Stimulated activated CD8-positive, alpha-beta memory T cell treated with anti-CD3 and anti-CD28 coated beads, Interleukin-7, amount 100 ng/mL, for 1 hour (primary cell): ENCODE measurements at places on chromosomes 1 and 21.

GRCh38 chr1:221072214-221072613, 193.0 kb downstream of the HLX start:
- no peak for DNase-seq

DNA sequence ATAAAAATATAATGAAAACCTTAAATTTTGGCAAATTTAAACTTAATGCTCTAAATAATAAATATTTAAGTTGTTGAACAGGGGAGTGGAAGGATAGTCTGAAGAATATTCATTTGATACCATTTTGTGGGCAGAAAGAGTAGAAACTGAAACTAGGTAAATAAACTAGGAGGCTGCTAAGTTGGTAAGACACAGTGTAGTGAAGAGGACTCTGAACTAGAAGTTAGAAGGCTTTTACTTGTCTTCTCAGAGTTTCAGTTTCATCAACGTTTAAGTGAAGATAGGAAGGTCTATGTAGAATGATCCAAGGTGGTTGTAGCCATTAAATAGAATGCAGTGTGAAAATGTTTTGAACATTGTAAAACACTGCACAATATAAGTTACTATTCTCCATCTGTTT, 516.9 kb downstream of the AMY1C start:
- no peak for DNase-seq

- no peak for DNase-seq
Measured at GRCh38 chr1:56376188-56376984, 203.0 kb downstream of the PLPP3 start.

DNA sequence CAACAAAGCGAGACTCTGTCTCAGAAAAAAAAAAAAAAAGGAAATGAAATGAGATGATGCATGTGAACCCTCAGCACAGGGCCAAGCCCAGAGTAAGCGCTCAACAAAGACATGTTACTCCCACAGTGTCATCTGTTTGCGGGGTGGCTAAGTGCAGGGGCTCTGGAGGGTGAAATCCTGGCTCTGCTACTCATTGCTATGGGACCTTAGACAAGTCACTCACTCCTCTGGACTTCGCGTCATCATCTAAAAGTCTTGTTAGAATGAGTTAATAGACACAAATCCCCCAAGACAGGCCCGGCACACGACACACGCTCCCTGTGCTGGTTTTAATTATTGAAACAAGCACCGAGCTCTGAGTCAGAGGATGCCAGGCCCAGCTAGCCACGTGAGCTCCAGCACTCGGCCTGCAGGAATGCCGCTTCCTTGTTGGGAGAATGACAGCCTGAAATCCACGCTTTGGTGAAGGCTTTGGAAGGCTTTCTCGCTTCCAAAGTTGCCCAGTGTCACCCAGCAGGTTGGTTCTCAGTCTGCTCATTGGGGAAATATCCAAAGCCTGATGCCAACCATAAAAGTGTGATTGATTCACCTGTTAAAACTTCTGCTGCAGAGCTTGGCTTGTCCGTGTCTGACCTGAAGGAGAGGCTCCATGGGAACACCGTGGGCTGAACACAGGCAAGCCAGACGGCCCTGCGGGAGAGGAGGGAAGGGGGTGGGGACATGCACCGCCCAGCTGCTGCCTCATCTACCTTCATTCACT, 36.7 kb upstream of the TARDBP start:
- no peak for DNase-seq

DNA sequence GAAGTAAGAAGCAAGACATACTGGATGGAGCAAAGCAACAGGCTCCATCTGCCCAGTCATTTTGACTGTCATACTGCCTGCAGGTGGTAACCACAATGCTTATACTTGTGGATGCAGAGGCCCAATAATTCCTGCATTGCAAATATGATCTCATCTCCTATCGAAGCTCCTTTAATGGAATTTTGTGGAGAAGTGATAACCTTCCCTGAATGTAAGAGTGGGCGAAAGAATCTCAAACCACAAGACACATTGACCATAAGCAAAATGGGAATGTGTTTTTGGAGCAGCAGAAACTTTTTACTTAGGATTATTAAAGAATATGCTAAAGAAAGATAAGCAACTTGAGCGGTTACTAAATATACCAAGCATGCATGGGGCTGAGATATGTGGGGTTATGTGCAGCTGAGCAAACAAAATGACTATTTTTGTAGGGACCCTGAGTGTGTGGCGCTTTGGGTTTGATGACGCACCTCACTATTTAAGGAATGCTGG, 77.4 kb upstream of the BACH1 start:
- DNase-seq = no peak

GRCh38 chr1:162906485-162906884, 45.5 kb upstream of the CCDC190 start:
- DNase-seq = no peak

GRCh38 chr1:227749916-227750710, 14.9 kb downstream of the SNAP47 start:
- no peak for DNase-seq

DNA sequence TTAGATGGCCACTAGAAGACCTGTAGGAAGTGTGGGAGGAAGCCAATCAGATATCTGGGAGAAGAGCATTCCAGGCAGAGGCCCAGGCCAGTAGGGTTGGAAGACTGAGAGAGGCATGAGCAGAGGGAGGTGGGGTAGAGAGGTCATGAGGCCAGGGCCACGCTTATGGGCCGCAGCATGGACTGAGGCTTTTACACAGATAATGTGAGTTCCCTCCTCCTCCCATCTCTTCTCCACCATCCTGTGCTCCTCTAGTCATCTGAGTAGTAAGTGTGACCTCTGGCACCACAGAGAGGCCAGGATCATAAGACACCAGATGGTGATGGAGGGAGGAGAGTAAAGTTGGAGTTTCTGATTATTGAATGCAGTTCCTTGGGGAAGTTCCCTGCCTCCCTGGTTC, 17.1 kb downstream of the TTC22 start:
- no peak for DNase-seq

DNA sequence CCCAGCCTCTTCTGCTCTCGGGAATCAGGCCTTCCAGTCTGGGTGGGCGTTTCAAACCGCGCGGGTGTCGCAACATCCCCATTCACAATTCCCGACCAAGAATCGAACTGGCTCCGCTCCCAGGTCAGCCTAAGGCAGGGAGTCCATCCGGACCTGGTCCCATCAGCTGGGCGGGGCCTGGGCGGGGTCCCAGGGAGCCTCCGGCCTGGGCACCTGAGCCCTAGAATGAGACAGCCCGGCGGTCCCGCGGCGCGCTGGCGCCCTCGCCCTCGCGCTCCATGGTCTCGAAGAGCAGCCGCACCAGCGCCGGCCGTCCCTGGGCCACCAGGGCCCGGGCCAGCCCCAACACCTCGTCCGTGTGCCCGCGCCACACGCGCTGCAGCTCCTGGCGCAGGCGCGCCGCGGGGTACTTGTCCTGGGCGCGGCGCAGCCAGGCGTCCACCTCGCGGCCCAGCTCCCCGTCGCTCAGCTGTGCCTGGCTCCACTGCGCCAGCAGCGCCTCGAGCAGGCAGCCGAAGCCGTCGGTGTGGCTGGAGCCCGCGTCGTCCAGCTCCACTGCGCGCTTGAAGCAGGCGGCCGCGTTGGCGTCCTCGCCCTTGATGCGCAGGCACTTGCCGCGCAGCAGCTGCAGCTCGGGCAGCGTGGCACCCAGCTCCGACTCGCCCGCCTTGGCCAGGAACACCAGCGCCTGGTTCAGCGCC, 16.9 kb upstream of the PARS2 start:
- DNase-seq = no peak

DNA sequence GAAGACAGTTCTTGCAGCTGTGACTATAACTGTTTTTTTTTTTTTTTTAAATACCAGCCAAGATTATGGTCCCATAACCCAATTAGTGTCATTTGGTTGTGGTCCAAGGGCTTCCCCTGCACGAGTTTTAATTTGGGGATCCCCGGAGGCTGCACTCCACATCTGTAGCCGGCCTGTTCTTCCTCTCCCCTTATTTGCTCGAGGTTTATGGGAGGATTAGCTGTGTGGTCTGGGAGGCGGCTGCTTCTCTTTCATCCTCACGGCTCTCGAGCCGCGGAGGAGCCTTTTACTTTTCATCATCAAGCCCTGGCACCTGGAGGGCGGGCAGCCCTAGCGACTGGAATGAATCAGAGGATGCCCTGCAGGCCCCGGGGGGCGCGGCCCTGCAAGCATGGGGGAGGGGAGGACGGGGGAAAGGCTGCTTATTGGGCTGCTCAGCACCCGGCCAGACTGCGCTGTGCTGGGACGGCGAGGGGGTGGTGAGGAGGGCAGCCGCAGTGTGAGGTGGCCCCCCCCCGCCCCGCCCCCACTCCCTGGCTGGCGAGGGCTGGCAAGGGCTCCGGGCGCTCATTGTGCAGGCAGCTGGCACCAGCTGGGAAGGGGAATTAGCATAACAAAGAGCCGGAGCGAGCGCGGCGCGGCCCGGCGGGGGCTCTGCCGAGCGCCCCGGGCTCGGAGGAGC, 18.5 kb downstream of the SERTAD4 start:
- no peak for DNase-seq

- no peak for DNase-seq
Measured at GRCh38 chr1:112793631-112794565, 78.8 kb upstream of the PPM1J start.

- no peak for DNase-seq
Measured at GRCh38 chr1:236103059-236103458, 38.2 kb upstream of the NID1 start.

- no peak for DNase-seq
Measured at GRCh38 chr21:29256126-29256910, 42.4 kb upstream of the BACH1 start.

GRCh38 chr1:9289711-9290485, 2.8 kb upstream of the SPSB1 start:
- DNase-seq = no peak
